ENCODE measurements at places on chromosomes 5 and 9. TPM values are rescaled to one million over a fixed set of nuclear protein-coding genes. Genes with fewer than 3 reads are reported as not detected.
A peak's percentile ranks its signal among the peaks of the same experiment; 100 is the strongest.

The CYSRT1 gene
- 0.42 TPM for total RNA-seq

DNA sequence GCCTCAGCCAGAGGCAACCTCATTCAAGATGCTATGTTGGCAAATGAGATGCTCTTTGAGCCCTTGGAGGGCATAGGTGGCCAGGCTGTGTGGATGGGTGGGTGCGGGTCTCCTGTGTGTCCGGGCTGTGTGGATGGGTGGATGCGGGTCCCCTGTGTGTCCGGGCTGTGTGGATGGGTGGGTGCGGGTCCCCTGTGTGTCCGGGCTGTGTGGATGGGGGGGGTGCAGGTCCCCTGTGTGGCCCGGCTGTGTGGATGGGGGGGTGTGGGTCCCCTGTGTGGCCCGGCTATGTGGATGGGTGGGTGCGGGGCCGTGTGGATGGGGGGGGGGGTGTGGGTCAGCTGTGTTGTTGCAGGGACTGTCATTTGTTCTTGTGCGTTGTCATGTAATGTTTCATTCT is 136.6 kb upstream of the COL5A1 start:
- peak; percentile 73 for DNase-seq

GRCh38 chr5:76582230-76583162 is 40.7 kb downstream of the F2RL2 start:
- no peak for DNase-seq

- no peak for DNase-seq
Observed at GRCh38 chr5:114174837-114175236, 187.0 kb upstream of the KCNN2 start.

The C5orf52 gene
- total RNA-seq = not detected

GRCh38 chr5:176373100-176373818 is 8.0 kb downstream of the ARL10 start:
- no peak for DNase-seq

DNA sequence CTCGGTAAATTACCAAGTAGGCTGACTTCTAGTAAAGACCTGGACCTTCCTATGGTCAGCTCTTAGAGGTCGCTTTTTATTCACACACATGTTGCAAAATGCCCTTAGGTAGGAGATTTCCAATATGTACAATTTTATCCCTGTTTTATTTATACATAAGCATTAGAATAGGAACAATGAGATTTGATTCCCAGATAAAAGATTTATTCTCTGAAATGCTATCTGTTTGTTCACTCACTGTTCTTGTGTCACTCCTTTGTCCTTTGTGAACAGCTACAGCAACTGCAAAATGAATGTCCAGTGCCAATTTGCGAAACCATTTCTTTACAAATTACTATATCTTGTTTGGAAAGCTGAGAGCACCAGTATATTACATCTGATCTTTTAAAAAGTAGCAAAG is 991.5 kb upstream of the TYRP1 start:
- no peak for DNase-seq

GRCh38 chr5:117889596-117889995 is 1098.8 kb downstream of the DTWD2 start:
- no peak for DNase-seq

The CDH6 gene
- 1.3 TPM for total RNA-seq

DNA sequence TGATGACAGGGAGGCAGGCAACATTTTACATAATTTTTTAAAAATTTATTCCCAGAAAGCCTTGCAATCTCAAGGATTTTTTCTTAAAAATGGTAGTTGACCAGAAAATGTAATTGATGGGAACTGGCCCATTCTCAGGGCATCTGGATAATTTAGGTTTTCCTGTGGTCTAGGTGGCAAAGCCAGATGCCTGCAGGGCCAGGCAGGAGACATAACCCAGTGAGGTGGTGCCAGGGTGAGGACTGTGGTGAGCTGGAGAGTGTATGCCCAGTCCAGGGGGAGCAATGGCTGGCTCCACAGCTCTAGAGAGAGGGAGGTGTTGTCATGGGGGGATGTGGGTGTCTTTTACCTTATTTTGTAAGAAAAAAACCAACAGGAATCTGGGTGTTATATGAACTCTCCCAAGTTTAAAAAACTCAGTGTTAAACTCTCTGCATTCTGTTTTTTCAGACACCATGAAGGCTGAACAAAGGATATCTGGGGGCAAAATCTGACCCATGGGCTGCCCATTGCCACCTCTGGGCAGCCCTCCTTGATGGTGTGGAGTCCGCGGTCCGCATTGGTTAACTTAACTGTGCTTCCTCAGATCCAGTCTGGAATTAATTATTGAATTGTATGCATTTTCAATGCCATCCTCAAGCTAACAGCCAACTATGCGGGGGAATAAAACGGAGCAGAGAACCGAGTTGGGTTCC is 43.9 kb downstream of the BOD1 start:
- no peak for DNase-seq

The TPPP gene
- 5.4 TPM for total RNA-seq

The FOXD4L5 gene
- not detected for total RNA-seq

DNA sequence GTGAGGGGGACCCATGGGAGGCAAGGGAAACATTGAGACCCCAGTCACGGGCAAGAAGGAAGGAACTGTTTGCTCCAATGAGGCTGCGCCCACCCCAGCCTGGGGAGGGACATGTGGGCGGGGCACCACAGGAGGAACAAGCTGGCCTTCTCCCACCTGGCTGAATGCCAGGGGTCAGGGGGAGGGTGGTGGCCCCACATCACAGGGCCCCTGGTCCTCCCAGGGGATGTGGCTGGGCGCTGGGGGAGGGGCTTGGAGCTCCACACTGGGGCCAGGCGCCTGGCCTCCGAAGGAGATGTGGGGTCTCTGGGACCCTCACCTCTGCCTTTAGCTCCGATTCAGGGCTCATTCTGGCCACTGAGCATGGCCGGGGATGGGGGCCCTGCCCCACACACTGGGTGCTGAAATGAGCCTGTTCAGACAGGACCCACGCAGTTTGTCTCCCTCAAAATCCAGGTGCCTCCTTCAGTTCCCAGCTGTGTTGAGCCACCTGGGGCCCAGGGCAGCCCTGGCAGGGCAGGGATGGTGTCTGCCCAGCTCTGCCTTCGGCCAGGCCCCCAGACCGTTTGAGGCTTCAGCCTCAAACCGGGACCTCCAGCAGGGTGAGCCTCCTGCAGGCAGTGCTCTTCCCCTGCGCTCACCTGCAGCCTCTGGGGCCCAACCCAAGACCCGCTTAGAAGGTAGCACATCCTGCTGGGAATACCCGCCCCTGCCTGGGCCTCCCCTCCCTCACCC is 33.2 kb upstream of the NOTCH1 start:
- DNase-seq = no peak

The TMEM252 gene
- total RNA-seq = not detected

GRCh38 chr5:5104550-5104949 is 35.6 kb upstream of the ADAMTS16 start:
- DNase-seq = no peak

DNA sequence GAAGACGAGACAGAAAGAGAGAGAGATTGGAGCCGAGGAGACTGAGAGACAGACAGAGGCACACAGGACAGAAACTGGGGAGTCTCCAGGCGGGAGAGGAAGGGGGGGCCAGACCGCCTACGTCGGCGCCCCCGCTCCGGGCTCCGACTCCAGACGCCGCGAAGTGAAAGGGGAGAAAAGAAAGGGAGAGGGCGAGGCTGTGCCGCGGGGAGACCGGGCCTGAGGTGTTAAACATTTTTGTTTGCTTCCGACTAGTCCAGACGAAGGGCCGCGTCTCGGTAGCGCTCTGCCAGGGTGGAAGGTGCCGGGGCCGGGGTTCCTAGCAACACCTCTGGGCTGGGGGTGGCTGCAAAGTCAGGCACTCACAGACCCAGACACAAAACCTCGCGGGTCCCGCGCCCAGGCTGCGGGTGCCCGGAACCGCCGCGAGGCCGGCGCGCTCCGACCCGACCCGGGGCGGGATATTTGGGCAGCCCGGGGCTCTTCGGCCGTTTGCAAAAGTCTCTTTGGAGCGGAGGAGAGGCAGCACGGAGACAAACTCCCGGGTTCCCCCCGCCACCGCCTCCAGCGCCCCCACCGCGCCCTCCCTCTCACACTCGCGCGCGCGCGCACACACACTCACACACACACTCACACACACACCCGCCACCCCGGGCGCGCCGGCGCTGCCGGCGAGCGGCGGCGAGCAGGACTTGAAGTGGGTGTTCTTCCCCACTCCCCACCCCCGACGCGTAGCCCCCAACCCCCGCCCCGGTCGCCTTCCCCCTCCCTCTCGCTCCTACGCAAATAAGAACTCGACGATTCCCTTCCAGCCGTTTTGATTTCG is 626 bp upstream of the FST start:
- no peak for DNase-seq

The ADAMTS13 gene
- total RNA-seq = 0.64 TPM

The FAM163B gene
- total RNA-seq = not detected

The EHMT1 gene
- total RNA-seq = 95.3 TPM

DNA sequence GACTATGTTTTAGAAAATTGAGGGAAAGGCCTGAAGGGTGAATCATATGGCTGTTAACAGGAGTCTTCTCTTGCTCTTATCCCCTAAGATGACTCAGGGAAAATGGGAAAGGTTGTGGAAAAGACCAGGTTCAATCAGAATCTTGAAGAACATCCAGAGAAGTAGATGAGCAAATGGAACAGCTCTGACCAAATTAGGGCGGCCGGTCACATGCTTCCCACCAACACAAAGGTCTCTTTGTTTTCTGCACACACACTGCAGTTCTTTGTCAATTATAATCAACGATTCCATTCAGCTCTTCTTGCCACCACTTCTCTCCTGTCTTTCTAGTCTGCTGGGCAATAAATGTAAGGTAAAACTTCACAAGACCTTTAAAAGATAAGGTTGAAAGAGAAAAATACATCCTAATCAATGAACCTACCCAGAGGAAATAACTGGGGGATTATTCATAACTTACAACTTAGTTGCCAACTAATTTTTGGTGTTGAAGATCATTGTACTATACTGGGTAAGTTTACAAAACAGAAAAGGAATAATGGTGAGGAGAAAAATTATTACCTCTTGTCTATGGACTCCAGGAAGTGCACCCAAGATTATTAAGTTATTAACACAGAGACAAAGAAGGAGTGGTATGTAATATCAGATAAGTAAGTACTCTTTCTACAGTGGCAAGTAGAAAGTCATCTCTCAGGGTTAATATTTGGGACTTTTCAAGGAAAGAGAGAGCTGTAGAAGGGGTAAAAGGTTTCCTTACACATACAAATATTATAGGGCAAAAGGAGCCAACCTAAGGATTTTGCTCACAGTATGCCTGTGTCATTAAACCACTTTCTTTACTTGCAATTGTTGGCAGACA is 441.9 kb upstream of the PIK3R1 start:
- no peak for DNase-seq

The ALDH1A1 gene
- total RNA-seq = 136 TPM

GRCh38 chr9:14279671-14280070 is 34.3 kb downstream of the NFIB start:
- DNase-seq = no peak

The ADAMTS6 gene
- 1.3 TPM for total RNA-seq

The SPATA31E1 gene
- total RNA-seq = not detected

- no peak for DNase-seq
Observed at GRCh38 chr9:37990404-37991015, 78.5 kb downstream of the SHB start.

The IFNA4 gene
- total RNA-seq = not detected

The LCN12 gene
- not detected for total RNA-seq

DNA sequence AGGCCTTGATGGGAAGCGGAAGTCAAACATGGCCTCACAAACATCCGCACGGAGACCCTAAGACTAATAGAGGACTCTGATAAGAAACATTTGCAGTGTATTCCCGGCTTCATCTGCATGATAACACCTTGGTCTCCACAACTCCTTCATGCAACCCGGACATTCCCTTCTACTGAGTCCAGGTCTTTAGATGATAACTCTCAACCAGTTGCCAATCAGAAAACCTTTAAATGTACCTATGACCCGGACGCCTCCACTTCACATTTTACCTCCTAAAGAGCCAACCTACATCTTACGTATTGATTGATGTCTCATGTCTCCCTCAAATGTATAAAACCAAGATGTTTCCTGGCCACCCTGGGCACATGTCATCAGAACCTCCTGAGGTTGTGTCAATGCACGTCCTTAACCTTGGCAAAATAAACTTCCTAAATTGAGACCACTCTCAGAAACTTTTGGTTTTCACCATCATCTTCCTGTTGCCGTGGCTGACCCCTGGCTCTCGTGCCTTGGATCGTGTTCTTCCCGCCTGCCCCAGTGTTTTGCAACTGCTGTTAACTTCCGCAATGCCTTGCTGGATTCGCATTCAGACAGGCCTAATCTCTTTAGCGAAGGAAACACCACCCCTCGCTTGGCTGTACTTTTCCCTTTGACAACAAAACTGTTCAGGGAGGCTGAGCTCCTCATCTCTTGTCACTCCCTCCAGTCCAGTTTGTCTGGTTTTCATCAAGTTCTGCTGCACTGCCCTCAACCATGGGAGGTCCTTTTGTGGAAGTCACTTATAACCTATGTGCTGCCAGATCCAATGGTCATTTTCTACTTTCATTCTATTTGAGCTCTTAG is 1.1 kb upstream of the DAP start:
- no peak for DNase-seq

The POU5F2 gene
- total RNA-seq = 1.9 TPM

- no peak for DNase-seq
Observed at GRCh38 chr5:163106098-163106497, 331.3 kb upstream of the CCNG1 start.

The LCN9 gene
- not detected for total RNA-seq

GRCh38 chr9:124502711-124503702 is 4.2 kb downstream of the NR5A1 start:
- no peak for DNase-seq

- DNase-seq = no peak
Observed at GRCh38 chr9:121728916-121729315, 77.5 kb downstream of the DAB2IP start.

DNA sequence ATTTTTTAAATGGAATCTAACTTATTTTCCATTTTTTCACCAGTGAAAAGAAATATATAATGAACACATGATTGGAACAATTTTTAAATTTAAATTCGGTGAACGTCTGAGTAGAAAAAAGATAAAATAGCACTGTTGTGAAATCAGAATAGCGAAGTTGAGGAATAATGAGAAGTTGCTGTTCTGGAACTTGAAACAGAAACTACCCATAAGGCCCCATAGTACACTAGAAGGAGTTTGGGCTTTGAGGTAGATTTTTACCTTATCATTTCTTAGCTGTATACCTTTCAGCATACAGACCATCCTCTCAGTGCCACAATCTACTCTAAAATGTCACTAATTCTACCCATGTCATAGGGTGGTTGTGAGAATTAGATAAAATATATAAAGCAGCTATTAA is 35.1 kb downstream of the TDRD7 start:
- no peak for DNase-seq

DNA sequence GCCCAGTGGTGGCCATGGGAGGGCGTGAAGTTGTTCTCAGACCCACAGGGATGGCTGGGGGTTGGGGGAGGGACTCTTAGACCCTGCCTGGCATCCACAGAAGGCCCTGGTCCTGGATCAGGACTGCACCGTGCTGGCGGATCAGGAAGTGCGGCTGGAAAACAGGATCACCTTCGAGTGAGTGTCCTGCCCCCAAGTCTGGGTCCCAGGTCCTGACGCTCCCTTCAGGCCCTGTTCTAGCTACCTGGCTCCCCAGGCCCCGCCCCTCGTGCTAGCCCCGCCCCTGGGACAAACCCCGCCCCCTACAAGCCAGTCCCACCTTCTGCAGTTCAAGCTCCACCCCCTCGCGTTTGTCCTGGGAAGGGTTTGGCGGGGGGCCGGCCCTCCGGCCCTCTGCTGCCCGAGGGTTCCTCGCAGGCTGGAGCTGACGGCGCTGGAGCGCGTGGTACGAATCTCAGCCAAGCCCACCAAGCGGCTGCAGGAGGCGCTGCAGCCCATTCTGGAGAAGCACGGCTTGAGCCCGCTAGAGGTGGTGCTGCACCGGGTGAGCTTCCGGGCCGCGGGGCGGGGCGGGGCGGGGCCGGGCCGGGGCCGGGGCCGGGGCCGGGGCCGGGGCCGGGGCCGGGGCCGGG is 12.9 kb downstream of the RGS14 start:
- DNase-seq = peak; percentile 91

GRCh38 chr5:144141585-144141984 is 28.9 kb downstream of the YIPF5 start:
- no peak for DNase-seq

The OTP gene
- total RNA-seq = not detected
